ENCODE measurements at places on chromosomes 4 and X.

DNA sequence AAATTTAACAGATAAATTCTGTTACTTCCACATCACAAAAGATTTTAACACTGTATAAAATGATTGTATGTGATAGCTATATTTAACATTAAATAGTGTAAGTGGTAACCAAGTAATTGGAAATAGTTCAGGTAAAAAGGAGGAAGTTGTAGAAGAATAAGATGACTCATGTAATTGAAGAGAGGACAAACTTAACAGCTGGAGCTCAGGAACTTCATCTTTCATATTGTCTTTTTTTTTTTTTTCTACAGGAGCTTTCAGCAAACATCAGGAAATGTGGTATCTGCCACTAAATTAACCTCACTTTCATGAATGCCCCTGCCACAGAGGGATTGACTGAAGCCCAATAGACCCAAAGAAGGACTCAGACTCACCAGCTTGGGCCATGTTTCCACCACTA lies 188.4 kb upstream of the VEGFC start:
- no peak for DNase-seq

GRCh38 chr4:83329521-83330110 lies 5.0 kb downstream of the HPSE start:
- no peak for DNase-seq

- DNase-seq, result no peak
These were observed 60.2 kb upstream of the HS3ST1 start for GRCh38 chr4:11488657-11489452.

DNA sequence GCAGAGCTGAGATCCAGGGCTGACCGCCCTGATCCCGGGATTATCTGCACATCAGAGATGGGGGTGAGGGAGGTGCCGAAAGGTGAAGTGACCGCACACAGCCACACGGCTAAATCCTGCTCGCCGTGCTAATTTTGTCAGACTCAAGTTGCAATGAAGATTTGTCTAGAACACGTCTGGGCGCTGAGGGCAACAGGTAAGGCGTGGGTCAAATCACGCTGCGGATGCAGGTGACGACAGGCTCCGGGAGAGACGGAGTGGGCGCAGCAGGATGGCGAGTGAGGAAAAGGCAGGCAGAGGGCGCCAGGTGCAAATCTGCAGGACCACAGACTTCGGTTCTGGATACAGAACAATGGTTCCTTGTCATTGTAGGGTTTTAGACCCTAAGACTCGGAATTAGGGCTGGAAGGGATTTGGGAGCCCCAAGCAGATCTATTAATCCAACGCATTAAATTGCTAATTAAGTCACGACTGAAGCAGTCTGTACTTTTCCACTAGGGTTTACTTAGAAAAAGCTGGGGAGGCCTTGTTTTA lies 1.9 kb upstream of the TBC1D14 start:
- no peak for DNase-seq

GRCh38 chrX:38426785-38427184 lies 74.4 kb downstream of the OTC start:
- DNase-seq, result no peak

GRCh38 chr4:8291701-8292477 lies 22.3 kb downstream of the HTRA3 start:
- no peak for DNase-seq

Data from T-helper 9 cell (primary cell).